Occipital lobe (tissue), 3 donors: ENCODE measurements at places on chromosomes 1 and 21. TPM values are rescaled to one million over a fixed set of nuclear protein-coding genes. Genes with fewer than 3 reads are reported as not detected.

GRCh38 chr1:63877021-63877767 lies 103.4 kb downstream of the ROR1 start:
- DNase-seq, result no peak

DNA sequence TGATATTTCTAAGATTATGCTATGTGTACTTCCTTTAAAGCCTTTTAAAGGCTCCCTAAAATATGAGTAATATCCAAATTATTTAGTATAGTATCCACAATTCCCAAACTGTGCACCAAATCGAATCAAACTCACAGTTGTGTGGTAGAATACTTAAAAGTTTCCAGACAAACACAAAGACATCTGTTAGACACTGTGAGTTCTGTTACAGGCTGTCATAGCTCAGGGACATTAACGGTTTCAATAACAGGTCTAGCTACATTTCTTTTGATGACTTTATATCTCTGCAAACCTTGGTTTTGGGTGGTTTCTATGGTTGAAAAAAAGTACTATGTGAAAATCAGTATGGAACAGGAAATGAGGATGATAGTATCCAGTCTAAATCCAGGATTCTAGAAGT lies 36.9 kb upstream of the NEK7 start:
- DNase-seq, result no peak

DNA sequence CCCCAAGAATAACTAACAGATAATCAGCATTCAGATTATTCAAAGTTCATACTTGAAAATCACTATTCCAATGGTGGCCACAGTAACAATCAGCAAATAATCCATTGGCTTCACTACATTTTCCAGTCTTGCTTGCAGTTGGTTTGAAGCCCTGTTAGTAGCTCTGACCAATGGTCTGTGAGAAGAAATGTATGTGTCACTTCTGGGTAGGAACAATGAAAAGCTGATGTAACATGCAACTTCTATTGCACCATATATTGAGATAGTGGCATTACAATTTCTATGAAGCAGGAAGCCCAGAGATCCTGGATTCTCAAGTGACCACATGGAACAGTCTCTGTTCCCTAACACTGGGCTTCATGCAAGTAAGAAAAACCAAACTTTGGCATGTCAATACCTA lies 250.9 kb upstream of the DAB1 start:
- no peak for DNase-seq

DNA sequence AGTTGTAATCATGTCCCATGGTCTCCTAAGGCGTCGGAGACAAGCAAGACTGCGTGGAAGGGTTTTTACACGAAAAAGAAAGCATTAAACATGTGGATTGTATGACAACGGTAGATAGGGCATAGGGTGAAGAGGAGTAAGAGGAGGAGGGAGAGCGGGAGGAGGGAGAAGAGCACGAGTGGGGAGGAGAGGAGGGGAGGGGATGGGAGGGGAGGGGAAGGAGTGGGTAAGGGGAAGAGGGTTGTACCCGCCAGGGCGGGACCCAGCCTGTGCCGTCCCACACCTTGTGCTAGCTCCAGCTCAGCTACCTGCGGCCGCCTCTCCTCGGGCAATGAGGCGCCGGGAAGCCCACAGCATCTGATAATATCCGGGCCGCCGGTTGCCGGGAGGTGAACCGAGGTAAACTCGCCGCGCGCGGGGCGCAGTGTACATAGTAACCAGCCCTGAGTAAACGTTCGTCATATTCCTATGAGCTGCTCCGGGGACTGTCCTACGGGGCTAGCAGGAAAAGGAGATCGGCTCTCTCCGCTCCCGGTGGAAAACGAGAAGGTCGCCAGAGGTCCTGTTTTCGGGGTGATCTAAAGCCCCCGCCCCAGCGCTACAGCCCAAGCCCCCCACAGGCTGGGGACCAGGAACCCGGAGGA lies 449 bp upstream of the RCAN3 start:
- no peak for DNase-seq

DNA sequence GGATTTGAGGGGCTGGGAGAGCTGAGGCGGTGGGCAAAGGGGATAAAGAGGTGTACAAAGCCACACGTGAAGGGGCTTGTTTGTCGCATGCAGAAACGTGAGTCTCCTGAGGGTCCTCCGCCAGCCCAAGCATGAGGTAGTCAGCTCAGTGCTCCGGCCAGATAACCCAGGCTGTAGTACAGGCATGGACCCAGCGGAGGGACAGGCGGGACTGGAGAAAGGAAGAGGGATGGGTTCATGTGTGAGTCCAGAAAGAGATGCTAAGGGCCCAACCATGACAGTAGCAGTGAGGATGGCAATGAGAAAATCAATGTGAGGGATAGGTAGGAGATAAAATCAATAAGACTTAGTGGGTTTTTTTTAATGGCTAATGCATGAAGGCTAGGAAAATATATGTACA lies 13.7 kb upstream of the ELK4 start:
- DNase-seq, result no peak

DNA sequence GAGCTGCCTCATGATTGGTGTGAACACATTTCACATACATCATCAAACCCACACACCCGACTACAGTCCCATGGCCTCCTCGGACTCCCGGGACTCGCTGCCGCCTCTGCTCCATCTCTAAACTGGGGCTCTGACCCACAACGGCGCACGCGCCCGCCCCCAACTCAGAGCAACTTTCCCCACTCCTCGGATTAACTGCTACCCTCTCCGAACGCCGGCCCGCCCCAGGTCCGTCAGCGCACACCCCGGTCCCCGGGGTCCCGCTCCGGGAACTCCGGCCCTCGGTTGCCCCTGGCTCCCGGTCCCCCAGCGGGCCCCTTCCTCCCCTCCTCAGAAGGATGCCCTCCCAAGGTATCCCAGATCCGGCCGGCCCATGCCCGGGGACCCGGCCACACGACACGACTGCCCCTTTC lies 740 bp downstream of the DSTYK start:
- no peak for DNase-seq

DNA sequence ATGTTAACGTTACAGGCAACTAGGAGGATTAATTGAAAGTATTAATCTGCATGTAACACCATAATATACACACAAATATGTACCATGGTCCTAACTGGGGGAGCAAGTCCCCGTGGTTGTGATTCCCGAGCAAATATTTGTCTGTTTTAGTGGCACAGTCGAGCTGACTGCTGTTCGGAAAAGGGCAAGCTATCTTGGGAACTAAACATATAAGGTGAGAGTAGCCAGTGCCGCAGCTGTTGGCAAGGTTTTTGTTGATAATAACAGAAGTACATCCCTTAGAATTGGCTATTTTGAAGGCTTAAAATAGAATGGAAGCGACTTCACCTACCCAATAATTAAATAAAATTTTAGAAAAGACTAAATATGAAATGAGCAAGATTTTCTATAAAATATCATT lies 45.5 kb downstream of the UCHL5 start:
- DNase-seq, result no peak

DNA sequence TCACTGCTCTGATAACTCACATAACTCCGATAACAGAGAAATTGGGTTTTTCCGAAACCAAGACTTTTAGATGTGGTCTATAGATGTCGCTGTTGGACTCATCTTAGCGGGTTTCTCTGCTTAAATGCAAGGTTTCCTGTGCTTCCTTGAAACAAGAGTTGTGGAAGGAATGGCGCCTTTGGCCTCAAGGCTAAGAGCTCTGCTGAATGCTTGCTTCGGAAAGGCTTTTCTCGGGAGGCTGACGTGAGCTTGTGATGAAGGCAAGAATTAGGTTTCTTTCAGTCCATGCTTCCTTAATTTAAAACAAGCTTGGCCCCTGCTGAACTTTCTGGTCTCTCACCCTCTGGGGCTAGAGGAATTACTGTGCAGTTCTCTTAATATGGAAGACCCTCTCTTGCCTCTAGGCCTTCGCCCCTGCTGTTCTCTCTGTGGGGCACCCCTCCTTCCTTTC lies 113.5 kb downstream of the MAP3K21 start:
- DNase-seq, result no peak

GRCh38 chr1:156958247-156958714 lies 37.8 kb downstream of the LRRC71 start:
- no peak for DNase-seq

DNA sequence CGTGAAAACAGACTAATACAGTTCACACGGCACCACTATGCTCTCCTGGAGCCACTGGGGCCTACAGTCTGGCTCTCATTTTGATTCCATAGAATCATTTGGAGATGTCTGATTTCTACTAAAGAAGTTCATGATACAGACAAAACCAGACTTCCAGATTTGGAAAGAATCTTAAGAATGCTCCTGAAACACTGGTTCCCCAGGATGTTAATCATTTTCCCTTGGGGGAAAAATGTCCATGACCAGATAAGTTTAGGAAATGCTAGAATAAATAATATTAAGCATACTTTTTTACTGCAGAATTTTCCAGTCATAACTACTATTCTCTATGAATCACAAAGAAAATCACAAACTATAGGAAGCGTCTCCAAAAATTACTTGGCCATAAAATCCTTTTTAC lies 63.0 kb upstream of the RGS7 start:
- no peak for DNase-seq

DNA sequence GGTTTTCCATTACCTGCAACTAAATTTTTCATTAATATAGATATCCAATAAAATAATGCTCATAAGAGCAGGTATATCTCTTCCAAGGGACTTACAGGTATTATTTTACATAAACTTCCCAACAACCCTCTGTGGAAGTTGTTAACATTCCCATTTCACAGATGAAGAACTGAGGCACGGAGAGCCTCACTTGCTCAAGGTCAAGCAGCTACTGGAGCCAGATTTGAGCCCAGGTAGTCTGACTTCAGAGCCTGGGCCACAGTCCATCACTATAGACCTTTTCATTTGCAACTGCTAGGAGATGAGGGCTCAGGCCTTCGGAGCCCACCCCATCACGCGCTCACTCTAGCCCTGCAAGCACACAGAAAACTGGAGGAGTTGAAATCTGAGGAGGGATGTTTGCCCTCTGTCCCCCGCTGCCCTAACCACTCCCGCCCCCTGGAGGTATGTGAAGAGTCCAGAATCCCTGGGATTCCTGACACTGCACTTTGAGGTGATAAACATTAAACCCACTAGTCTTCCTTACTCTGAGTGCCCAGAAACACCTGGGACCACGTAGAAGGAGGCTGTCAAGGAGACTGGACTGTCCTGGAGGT lies 11.7 kb upstream of the ALPL start:
- DNase-seq, result no peak

GRCh38 chr1:97816927-97817326 lies 103.9 kb downstream of the DPYD start:
- DNase-seq, result no peak

DNA sequence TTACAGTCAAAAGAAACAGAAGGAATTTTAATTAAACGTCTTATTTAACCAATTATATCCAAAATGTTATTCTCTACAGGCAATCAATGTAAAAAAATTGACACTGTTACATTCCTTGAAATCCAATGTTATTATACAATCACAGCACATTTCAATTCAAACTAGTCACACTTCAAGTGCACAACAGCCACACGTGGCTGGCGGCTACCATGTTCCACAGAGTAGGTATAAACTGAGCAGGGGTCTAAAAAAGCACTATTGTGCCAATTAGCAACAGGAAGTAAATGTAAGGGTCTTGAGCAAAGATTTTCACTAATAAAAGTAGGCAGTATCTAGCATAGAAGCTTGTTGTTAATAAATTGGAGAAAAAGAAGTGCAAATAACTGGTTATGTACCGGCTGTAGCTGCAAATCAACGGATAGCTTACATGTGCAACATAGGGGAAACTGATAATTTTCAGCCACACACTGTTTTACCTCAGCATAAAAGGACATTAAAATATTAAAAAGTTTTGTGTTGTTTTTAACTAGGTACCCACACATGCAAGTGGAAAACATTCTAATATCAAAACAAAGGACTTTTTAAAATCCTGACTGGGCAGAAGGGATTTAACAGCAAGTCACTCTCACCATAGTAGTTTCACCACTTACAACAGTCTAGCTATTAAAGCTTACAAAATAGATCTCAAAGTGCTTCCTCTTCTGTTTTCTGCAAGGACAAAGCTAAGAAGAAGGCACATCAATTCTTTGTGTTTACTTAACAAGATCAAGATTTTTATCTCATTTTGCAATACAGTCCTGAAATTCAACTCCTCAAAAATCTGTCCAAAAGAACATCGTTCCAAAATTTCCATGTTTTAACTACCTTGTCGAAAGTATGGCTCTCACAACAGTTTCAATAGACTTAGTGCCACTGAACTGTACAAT lies 2.5 kb downstream of the CSDE1 start:
- DNase-seq, result no peak

DNA sequence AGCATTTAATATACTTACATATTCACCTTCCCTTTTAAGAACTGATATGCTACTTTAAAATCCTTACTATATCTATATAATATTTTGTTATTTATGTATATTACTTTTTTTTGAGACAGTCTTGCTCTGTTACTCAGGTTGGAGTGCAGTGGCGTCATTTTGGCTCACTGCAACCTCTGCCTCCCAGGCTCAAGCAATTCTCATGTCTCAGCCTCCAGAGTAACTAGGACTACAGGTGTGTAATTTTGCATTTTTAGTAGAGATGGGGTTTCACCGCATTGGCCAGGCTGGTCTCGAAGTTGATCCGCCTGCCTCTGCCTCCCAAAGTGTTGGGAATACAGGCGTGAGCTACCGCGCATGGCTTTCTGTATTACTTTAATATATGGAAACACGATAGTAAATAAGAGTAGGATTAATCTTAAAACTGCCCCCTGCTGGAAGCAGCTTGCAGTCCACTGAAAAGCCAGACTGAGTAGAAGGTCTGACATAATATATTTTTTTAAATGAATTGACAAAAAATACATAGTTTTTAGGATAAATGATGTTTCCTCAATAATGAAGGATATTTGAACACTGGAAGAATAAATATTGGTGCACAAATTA lies 24.4 kb downstream of the RCAN3 start:
- no peak for DNase-seq

TMCO1 gene
- total RNA-seq, result 59.9 TPM

NR1I3 gene
- total RNA-seq, result 0.47 TPM

USH2A gene
- total RNA-seq, result 1.1 TPM

F5 gene
- total RNA-seq, result under 0.01 TPM

CD5L gene
- 1.2 TPM for total RNA-seq

PCSK9 gene
- total RNA-seq, result 4.1 TPM

TESK2 gene
- total RNA-seq, result 1.9 TPM

TTLL7 gene
- 215 TPM for total RNA-seq

CAPN8 gene
- total RNA-seq, result not detected

JAM2 gene
- 22.3 TPM for total RNA-seq

TPTE gene
- not detected for total RNA-seq

OR10Z1 gene
- total RNA-seq, result not detected
